GM10248 (cell line): ENCODE measurements at places on chromosomes 2 and 18.

DNA sequence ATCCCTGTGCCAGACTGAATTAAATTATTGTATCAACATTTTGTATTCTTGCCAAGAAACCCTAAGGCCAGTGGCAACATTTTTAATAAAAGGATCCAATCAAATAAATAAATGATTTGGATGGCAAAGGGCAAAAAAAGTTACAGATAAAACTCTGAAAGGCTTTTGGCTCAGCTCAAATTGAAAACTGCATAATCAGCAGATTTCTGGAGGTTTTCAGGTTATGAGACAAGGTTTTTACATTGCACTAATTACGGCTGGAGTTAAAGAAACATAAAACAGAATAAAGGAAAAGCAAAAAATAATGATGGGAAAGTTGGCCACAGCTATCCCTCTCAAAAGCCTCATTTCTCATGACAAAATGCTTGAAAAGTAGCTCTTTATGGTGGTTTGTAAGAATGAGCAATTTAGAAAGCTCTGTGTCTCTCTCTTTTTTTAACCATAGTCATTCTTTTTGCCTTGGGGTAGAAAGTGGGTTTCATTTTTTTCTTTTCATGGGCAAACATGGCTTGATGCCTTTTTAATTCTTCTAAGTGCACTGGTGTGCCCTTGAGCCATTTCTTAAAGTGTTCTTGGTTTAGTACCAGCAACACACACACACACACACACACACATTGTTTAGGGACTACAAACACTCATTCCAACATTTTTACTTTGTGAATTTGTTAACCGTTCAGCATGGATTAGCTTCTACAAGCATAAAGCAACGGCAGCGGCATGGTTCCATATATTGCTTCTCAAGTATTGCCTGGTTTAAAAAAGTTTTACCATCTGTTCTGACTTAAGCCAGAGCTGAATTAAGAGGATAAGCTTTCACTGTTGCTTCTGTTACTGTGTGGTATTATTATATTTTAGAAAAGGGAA is 747.1 kb upstream of the FSHR start:
- DNase-seq, result no peak

- DNase-seq, result no peak
Observed at GRCh38 chr18:78822171-78822948, 157.3 kb upstream of the SALL3 start.

DNA sequence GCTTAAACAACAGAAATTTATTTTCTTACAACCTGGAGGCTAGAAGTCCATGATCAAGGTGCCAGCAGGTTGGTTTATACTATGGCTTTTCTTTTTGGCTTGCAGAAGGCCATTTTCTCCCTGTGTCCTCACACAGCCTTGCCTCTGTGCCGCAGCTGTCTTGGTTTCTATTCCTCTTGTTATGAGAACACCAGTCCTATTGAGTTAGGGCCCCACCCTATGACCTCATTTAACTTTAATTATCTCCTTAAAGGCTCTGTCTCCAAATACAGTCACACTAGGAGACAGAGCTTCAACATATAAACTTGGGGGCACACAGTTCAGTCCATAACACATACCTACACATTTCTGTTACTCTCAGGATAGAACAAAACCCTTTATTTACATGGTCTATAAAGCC is 17.3 kb upstream of the RHOB start:
- peak; percentile 47 for DNase-seq

DNA sequence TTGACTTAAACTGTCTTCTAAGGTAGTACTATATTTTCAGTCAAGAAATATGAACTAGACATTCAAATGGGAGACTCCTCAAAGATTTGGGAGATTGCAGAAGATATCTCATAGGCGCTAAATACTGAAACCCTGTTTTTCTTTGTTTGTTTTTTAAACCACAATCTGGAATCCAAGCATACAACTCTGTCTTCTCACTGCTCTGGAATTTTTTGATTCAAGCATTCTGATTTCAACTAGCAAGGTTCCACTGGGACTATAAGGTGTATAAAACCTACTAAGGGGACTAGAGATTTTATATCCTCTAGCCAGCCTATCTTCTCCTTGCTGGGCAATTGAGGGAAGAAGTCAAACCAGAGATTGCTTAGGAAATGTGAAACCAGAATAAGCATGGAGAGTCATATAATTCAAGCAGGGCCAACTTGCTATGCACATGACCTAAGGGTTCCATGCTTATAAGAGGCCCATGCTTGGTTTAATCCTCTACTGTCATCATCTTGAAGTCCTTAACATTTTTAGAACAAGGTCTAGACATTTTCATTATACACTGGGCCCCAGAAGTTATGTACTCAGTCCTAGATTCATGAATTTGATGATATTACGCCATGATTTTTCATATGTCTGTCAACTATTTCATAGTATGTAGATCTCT is 405.5 kb downstream of the PARD3B start:
- no peak for DNase-seq

DNA sequence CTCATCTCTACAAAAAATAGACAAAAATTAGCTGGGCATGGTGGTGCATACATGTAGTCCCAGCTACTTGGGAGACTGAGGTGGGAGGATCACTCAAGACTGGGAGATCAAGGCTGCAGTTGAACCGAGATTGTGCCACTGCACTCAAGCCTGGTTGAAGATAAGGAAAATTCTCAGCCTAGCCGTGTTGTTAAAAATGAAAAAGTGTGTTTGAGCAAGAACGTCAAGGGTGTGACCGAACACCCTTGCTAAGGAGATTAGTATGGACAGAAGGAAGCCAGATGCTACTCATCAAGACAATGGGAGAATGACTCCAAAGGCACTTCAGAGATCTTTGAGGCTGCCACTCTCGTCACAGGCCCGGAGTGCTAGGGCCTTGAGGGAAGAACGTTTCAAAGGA is 70.0 kb upstream of the NDUFV2 start:
- DNase-seq, result no peak

DNA sequence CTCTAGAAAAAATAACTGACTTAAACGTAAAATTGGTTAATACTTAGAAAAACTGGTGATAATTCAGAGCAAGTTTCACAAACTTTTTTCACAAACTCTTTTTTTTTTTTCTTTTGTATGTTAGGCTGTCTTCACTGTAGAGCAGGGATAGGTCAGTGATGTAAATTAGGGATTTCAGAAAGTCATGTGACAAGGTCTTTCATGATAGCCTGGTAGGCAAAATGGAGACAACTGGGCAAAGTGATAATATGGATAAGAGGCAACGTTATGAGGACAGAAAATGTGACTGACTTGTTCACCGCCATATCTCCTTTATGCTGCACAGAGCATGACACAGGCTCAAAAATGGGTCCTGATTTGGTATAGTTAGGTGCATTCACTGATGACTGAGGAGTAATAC is 39.4 kb upstream of the BBS5 start:
- no peak for DNase-seq

GRCh38 chr18:79542876-79543750 is 136.5 kb upstream of the CTDP1 start:
- no peak for DNase-seq

DNA sequence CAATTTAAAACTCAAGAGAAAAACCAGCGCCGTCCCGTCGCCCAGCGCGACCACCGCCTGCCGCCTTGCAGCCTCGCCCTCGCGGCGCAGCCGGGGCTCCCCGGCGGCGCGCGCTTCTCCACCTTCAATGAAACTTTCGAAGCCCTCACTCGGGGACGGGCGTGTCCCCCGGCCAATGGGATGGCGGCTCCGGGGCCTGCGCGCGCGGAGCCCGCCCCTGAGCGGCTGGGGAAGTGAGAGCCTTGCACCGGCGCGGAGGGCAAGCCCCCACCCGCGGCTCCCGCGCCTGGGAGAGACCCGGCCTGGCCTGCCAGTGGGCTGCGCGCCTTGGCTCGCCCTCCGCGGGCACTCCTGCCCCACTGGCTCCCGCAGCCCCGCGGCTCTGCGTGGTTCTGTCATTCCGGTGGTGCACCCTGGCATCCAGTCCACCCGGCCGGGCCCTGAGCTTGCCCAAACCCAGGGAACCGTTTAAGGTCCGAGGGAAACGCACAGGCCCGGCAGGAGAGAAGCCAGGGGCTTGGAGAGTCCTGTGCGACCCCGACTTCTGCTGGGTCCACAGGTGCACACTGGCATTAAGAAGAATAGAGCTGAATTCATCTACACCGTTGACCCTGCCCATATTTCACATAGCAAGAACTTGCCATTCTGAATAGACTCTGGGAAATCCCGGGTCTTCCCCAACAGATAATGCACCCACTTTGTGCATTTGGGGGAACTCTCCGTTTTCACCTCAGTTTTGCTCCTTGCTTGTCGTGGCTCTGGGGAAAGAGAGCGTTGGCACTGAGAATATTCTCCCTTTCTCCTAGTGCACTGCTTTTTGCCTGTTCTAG is at the start of gene PIEZO2:
TSS of gene PIEZO2 (minus strand) at position 129 of the 830 bp plus-strand sequence. CDS start 981 bp downstream, outside the sequence.
- DNase-seq, result peak; percentile 92

DNA sequence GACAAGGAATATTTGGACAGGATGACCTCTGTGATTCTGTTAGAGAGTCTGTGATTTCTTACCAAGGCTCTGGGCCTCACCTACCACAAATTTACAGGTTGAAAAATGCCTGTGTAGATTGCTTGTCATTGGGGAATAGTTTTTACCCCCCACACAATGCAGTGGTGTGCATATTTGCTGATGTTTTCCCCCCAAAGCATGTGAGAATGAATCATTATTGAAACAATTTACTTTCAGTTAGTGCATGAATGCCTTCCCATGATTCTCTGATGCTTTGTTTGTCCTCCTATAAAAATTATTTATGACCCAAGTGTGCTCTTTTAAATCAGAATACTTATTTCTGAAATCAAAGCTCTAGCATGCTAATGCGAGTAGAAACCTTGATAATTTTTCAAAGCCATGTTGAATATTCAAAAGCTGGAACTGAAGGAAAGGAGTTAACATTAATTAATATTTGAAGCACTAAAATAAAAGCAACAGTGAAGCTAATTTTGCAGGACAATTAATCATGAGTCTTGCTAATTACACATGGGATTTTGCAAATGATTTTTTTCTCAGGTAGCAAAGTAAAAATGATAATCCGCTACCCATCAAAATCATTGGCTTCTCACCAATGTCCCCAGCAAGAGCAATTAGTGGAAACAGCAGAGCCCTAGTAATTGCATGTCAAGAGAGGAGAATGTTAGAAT is 361.2 kb upstream of the HNRNPA3 start:
- DNase-seq, result no peak

GRCh38 chr2:65429786-65430602 is 2.4 kb downstream of the SPRED2 start:
- no peak for DNase-seq

DNA sequence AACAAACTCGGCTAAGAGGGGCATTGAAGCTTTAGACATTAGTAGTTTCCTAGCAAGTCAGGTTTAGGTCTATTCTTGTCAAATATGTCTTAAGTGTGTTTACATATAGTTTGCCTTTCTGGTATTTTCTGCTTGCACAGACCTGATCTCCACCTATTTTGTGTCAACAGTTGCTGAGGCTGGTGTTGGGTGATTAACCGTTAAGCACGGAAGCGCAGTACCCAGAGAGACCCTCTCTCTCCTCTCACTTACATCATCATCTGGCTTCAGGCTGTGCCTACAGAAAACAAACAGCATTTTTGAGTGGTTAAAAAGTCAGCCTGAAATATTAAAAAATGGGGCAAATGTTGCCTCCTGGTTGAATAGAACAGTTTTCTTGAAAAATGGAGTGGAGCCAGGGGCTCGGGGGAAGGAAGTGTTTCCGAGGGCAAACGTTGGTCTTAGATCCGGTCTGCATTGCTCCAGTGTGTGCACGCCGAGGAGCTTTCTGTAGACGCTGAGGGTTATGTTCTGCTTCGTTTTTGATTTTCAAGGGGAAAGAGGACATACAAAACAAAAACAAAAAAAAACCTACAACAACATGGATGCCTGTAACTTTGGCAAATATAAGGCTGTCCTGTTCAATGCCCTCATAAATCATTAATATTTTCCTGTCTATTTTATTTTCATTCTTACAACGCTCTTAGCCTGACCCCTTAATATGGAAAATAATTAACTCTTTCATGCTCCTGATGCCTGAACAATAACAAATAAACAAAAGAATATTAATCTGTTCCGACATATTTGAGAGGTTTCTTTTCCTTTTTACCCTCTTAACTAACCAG is 120.8 kb downstream of the MEIS1 start:
- DNase-seq, result no peak

GRCh38 chr2:172350839-172351479 is 76.4 kb upstream of the ITGA6 start:
- DNase-seq, result no peak

DNA sequence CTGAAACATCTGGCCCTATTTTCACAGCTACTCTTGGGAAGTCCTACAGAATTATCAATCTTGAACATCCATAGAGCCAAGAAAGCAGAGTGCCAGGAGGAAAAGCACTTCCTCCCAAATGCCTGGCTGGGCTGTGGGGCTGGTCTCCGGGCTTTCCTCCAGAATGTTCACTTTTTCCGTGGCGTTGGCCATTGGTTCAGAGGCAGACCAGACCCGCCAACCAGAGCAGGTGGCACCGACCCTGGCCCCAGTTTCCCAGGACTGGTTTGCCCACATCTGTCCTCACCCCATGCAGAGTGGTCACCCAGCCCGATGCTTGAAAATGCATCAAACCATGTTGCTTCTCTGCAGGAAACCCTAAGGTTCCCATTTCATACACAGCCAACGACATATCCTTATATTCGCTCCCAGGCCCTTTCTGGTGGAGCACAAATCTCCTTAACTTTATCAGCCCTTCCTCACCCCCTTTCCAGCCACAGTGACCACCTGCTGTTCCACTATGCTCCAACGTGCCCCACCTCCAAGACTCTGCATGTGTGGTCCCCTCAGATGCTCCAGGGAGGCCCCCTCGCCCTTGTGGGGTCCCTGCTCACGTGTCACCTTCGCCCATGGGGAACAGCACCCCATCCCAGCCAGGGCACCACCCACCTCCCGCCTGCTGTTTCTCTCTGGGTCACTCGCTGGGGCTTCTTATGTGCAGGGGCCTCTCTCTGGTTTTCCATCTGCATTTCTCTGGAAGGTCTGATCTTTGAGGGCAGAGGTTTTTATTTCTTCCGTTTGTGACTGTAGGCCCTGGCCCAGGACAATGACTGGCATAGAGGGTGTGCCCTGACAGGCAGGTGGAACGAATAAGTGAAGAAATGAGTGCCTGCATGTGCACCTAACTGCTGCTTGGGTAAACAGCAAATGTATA is 92.9 kb downstream of the PXDN start:
- DNase-seq, result no peak
